ENCODE measurements at places on chromosomes 5 and 9.

- DNase-seq, result no peak
These were observed 8.7 kb upstream of the NDUFB6 start for GRCh38 chr9:32581512-32582143.

GRCh38 chr5:76305775-76306174 lies 97.3 kb upstream of the IQGAP2 start:
- no peak for DNase-seq

GRCh38 chr9:81416476-81417298 lies 272.7 kb downstream of the TLE1 start:
- DNase-seq, result no peak

DNA sequence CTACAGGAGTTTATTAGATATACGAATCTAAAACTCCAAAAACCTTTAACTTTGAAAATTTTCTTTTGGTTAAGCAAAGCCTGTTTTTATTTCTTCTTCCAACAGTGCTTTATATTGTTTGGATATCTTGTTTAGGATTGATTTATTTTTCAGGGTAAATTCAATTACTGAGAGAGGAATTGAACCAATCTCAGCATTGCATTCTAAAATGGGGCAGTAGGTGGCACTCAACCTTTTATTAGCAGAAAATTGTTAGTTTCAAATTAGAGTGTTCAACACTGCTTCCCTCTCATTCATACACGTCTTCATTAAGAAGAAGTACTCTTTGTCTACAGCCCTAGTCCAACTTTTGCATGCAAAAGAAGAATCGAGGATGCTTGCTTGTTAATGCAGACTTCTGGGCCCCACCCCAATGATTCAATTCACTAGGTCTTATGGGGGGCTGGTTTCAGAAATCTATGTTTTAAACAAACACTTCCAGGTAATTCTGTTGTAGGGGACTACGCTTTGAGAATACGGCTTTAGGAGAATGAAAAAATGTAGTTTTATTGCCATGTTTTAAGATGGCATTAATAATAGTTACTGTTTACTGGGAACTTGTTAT lies 26.6 kb downstream of the MRPL22 start:
- DNase-seq, result no peak

GRCh38 chr5:142777099-142777498 lies 6.9 kb downstream of the ARHGAP26 start:
- DNase-seq, result no peak

- no peak for DNase-seq
These were observed 42.2 kb upstream of the AFAP1L1 start for GRCh38 chr5:149229298-149229937.

All from NCI-H2171 (cell line).